ENCODE measurements at places on chromosomes 12 and 14. TPM values are rescaled to one million over a fixed set of nuclear protein-coding genes. Genes with fewer than 3 reads are reported as not detected.

FAM161B gene
- 1.9 TPM for polyA plus RNA-seq

DTX1 gene
- 0.59 TPM for polyA plus RNA-seq

POTEG gene
- polyA plus RNA-seq = not detected

OR6C2 gene
- polyA plus RNA-seq = 0.02 TPM

SLC6A12 gene
- 0.11 TPM for polyA plus RNA-seq
